ENCODE measurements at places on chromosomes 6 and 20. TPM values are rescaled to one million over a fixed set of nuclear protein-coding genes. Genes with fewer than 3 reads are reported as not detected.

Gene DEF6
- total RNA-seq: 5.9 TPM

DNA sequence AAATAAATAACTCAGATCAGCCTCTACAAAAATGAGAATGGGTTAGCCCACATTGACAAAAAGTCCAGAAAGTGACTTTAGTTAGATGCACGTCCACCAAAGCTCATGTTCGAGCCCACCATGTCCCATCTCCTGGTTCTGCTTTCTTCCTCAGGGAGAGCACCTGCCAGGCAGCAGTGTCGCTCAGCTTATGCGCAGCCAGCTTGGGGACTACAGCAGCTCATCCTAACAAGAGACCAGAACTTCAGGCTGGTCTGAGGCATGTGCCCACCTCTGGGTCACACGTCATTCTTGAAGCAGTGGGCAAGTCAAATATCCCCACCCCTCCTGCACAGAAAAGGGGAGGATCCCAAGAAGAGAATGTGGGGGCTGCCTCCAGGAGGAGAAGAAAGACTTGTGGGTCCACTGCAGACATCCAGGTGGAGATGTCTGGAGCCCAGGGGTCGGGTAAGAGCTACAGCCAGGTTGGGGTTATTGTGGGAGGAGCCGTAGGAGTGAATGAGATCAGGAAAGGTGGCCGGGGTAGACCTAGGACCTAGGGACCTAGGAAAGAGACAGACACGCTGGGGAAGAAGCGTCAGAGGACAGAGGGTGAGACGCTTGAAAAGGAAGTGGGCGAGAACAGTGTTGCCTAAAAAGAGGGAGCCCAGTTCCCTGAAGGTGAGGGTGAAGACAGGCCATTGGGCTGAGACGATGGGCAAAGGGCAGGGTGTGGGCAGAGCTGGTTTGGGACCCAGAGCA lies 52.5 kb downstream of the SSR1 start:
- no peaks in the 10 kb centered on the region for H3K36me3 ChIP-seq
- DNase-seq: no peak
- H3K4me1 ChIP-seq: peaks cover 23% of the 10 kb centered on the region
- H3K4me3 ChIP-seq: peak overlapping the region; percentile 85
- peak overlapping the region; percentile 96 for H3K27ac ChIP-seq

GRCh38 chr6:84625506-84625905 lies 138.9 kb downstream of the TBX18 start:
- DNase-seq: no peak
- H3K36me3 ChIP-seq: no peaks in the 10 kb centered on the region

DNA sequence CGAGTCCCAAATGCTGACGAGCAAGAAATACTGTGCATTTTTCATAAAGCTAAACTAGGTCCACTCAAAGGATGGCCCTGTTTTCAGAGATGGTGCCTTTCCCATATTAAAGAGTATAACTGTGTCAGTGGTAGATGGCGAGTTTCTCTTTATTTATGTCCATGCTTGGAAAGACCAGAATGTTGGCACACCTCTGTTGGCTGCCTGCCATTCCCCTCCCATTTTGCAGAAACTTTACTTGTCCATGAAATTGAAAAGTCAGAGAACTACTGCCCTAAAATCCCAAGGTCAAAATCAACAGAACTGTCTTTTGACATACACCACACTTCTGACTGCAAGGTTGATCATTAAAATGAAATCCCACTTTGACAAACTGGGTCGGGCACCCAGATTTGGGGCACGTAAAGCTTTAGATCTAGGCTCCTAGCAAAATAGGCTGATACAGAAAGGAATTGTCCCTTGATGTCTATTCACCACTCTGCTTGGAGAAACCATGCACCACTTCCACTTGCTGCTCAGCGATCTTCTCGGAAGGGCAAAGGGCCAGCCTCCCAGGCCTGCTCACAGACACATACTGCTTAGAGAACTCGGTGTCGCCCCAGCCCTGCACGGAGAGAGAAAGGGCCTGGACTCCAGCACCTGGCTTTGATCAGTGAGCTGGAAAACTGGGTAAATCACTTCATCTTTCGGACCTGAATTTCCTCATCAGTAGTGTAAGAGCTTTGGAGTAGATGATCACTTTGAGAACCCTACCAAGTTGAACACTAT lies 130.0 kb downstream of the AGPAT4 start:
- DNase-seq: no peak
- H3K4me3 ChIP-seq: no peak overlapping the region
- no peak overlapping the region for H3K27ac ChIP-seq
- H3K4me1 ChIP-seq: no peaks in the 10 kb centered on the region
- no peaks in the 10 kb centered on the region for H3K27me3 ChIP-seq

Gene DCDC2
- total RNA-seq: 22.2 TPM

Gene OOEP
- total RNA-seq: not detected

Gene TBXT
- not detected for total RNA-seq

DNA sequence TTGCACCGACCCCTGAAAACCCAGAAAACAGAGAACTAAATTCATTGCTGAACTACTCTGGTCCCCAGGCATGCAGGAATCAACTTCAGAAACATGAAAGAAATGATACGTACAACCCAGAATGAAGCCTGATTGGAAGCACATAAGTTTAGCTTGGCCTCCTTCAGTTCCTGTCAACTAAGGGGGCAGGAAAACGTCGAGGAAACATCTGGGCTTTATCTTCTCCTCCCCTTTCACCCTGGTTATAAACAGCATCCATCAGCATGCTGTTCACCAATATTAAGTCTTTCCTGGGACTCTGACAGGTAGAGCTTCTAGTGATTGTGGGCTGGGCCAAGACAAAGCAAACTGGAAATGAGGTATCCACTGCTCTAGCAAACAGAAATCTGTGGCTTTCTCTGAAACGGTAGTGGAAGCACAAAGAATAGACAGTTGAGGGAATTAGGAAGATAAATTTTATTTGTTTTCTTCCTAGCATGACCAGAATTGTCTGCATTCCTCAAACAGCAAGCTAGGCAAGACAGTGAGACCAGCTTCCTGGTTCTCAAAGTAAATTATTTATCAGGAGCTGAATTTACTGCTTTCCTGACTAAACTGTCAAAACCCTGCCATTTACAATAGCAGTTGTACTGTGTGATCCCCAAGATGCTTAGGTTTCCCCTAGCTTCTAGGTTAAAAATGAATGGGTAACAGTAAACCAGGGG lies 134.4 kb downstream of the PTPRT start:
- peak overlapping the region; percentile 86 for H3K27ac ChIP-seq
- H3K4me1 ChIP-seq: peaks cover 26% of the 10 kb centered on the region
- H3K36me3 ChIP-seq: peaks cover 5% of the 10 kb centered on the region
- H3K4me3 ChIP-seq: no peak overlapping the region

GRCh38 chr6:44787254-44787834 lies 399.8 kb downstream of the CDC5L start:
- H3K4me1 ChIP-seq: no peaks in the 10 kb centered on the region
- no peak for DNase-seq
- H3K27me3 ChIP-seq: peaks cover 11% of the 10 kb centered on the region
- no peaks in the 10 kb centered on the region for H3K36me3 ChIP-seq

Gene TMEM217
- 2.5 TPM for total RNA-seq

DNA sequence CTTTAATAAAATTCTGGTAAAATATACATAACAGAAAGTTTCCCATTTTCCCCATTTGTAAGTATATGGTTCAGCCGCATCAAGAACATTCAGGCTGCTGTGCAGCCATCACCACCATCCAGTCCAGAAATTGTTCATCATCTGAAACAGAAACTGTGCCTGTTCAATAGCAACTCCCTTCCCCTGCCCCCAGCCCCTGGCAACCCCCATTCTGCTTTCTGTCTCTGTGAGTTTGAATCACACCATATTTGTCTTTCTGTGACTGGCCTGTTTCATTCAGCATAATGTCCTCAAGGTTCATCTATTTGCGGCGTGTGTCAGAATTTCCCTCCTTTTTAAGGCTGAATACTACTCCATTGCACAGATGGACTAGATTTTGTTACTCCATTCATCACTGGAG lies 19.1 kb downstream of the VSTM2L start:
- no peak overlapping the region for H3K27ac ChIP-seq
- H3K4me3 ChIP-seq: no peak overlapping the region
- no peaks in the 10 kb centered on the region for H3K36me3 ChIP-seq
- peaks cover 14% of the 10 kb centered on the region for H3K27me3 ChIP-seq

DNA sequence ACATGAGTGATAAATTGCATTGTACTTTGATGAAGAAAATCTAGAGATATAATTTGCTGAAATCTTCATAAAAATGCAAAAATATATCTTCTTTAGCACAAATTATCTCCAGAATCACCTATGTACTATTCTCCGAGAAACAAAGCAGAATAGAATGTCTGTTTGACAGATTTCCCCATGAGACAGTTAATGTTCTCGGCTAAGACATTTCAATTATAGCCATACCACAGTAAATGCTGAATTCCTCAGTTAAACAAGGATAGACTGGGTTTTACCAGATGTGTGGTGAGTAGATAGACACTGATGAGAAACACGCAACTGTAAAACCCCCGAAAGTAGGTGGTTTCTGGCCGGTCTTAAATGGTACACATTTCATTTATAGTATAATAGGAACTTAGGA lies 69.8 kb downstream of the SNAP25 start:
- no peaks in the 10 kb centered on the region for H3K27me3 ChIP-seq
- no peaks in the 10 kb centered on the region for H3K4me1 ChIP-seq
- H3K36me3 ChIP-seq: no peaks in the 10 kb centered on the region
- no peak for DNase-seq
- H3K27ac ChIP-seq: no peak overlapping the region

DNA sequence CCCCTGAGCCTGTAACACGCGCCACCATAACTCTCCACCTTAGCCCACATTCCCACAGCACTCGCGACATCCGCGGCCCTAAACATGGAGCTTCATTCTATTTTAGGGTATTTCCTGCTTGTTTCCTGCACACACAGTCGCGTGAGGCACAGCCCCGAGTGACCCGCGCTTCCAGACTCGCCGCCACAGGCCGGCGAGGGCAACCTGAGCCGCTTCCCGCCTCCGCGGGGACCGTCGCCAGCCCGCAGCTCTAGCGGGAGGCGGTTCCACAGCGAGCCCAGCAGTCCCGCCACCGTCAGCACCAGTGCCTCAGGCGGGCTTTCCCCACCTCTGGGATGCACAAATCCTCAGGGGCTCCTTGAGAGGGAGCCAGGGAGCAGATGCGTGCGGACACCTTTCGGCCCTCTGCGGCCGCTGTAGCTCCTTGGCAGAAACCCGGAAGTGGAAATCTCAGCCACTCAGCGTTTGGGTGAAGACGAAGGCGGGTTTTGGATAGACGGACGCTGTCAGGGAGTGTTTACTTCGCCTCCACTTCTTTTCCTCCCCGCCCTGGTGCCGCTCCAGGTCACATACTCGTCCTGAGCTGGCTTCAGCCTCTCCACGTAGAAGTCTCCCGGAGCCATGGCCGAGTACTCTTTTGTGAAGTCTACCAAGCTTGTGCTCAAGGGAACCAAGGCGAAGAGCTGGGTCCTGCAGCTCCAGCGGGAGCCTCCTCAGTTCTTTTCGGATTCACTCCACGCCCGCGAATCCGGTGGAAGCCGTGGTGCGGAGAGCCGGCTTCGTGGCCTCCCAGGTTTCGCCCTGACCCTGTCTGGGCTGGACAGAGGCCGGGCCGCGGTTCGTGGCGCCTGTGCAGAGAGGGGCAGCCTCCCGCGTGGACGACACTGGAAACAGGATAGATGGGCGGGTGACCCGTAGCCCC lies 2177.4 kb upstream of the DEFB115 start:
- no peaks in the 10 kb centered on the region for H3K27me3 ChIP-seq
- H3K4me1 ChIP-seq: no peaks in the 10 kb centered on the region
- no peak overlapping the region for H3K27ac ChIP-seq
- no peak overlapping the region for H3K4me3 ChIP-seq
- H3K36me3 ChIP-seq: peaks cover 6% of the 10 kb centered on the region

Gene LY6G6D
- total RNA-seq: not detected

- no peaks in the 10 kb centered on the region for H3K27me3 ChIP-seq
- no peak overlapping the region for H3K27ac ChIP-seq
- no peaks in the 10 kb centered on the region for H3K4me1 ChIP-seq
Measured at GRCh38 chr6:166946125-166946524, 10.2 kb downstream of the RNASET2 start.

Gene SLC18B1
- 19.5 TPM for total RNA-seq

GRCh38 chr20:24628985-24629384 lies 159.6 kb downstream of the SYNDIG1 start:
- peaks cover 25% of the 10 kb centered on the region for H3K27me3 ChIP-seq
- no peak overlapping the region for H3K4me3 ChIP-seq
- no peaks in the 10 kb centered on the region for H3K36me3 ChIP-seq
- DNase-seq: no peak
- H3K4me1 ChIP-seq: peaks cover 4% of the 10 kb centered on the region

DNA sequence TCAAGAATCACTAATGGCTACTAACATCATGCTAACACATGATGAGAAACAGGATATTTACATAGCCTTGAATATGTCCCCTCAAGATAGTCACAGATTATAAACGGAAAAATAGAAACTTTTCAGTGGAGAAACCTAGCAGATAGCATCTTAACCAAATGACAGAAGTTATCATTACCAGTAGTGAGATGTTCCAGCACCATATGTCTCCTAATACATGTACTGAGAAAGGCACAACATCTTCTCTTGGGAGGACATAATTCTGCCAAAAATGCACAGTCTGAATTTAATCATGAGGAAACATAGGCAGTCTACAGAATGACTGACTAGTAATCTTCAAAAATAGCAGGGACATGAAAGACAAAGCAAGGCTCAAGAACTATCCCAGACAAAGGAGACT lies 19.9 kb upstream of the PRIM2 start:
- H3K4me1 ChIP-seq: no peaks in the 10 kb centered on the region
- no peak overlapping the region for H3K4me3 ChIP-seq
- no peaks in the 10 kb centered on the region for H3K36me3 ChIP-seq
- DNase-seq: no peak
- no peak overlapping the region for H3K27ac ChIP-seq

Gene ENPP5
- 13.4 TPM for total RNA-seq

- H3K4me3 ChIP-seq: no peak overlapping the region
- no peaks in the 10 kb centered on the region for H3K27me3 ChIP-seq
- DNase-seq: no peak
- H3K36me3 ChIP-seq: no peaks in the 10 kb centered on the region
- no peaks in the 10 kb centered on the region for H3K4me1 ChIP-seq
- H3K27ac ChIP-seq: no peak overlapping the region
Measured at GRCh38 chr6:161676586-161676985, 402.7 kb upstream of the AGPAT4 start.

DNA sequence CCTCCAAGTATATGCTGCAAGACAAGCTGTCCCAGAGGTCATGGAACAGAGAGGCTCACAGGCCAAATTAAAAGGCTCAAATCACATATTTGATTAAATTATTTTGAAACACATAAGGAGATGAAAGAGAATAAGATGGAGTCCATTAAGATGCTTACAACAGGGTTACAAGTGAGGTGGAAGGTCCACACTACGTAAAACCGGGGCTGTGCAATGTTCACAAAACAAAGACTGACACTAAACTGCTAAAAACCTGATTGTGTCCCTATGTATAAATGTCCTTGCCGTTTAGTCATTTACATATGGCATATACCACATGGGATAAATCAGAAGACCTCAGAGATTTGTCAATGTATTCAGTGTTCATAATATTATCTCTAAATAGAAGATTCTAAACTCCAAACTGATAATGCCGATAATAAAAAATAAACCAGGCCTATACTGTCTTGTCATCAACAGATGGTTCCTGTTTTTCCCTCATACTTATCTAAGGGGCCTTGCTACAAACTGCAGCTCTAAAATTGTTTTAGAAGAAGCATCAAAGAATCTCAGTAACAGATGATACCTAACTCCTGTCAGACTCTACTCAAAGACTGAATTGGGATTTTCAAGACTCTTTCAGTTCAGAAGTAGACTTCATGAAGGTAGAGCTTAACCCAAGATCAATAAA lies 51.8 kb upstream of the RIPOR2 start:
- H3K4me1 ChIP-seq: peaks cover 2% of the 10 kb centered on the region
- no peak overlapping the region for H3K27ac ChIP-seq
- no peaks in the 10 kb centered on the region for H3K27me3 ChIP-seq
- H3K36me3 ChIP-seq: peaks cover 3% of the 10 kb centered on the region

- DNase-seq: no peak
- peak overlapping the region; percentile 93 for H3K27ac ChIP-seq
- H3K36me3 ChIP-seq: no peaks in the 10 kb centered on the region
- H3K4me3 ChIP-seq: peak overlapping the region; percentile 96
- H3K4me1 ChIP-seq: peaks cover 29% of the 10 kb centered on the region
Measured at GRCh38 chr6:63635215-63635587, 401 bp upstream of the PHF3 start.

Gene LAMA4
- 2.1 TPM for total RNA-seq
